ENCODE measurements at places on chromosomes 12 and 14.

- DNase-seq: no peak
Observed at GRCh38 chr14:58887931-58888330, 250.2 kb downstream of the DACT1 start.

GRCh38 chr12:57165741-57166140, 18.3 kb upstream of the LRP1-AS start:
- DNase-seq: no peak

GRCh38 chr14:50333014-50333509, 20.9 kb downstream of the DMAC2L start:
- no peak for DNase-seq

DNA sequence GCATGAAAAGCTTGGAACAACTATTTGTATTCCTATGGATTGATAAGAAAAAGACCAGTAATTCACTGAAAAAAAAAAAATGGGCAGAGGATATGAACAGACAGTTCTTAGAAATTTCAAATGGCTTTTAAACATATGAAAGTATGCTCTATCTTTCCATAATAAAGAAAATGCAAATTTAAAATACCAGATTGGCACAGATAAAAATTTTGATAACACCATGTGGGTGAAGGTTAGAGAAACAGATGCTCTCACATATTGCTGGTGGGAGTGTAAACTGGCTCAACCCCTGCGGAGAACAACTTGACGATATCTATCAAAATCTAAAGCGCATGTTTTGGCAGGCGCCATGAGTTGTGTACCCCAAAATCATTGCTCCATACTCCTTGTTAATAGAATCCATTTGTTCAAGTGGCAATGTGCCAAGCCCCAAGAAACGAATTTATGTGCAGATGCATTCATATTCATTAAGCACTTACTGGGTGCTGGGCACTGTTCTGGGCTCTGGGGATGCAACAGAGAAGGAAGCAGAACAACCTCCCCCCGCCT, 29.5 kb upstream of the TMPO start:
- DNase-seq: no peak

DNA sequence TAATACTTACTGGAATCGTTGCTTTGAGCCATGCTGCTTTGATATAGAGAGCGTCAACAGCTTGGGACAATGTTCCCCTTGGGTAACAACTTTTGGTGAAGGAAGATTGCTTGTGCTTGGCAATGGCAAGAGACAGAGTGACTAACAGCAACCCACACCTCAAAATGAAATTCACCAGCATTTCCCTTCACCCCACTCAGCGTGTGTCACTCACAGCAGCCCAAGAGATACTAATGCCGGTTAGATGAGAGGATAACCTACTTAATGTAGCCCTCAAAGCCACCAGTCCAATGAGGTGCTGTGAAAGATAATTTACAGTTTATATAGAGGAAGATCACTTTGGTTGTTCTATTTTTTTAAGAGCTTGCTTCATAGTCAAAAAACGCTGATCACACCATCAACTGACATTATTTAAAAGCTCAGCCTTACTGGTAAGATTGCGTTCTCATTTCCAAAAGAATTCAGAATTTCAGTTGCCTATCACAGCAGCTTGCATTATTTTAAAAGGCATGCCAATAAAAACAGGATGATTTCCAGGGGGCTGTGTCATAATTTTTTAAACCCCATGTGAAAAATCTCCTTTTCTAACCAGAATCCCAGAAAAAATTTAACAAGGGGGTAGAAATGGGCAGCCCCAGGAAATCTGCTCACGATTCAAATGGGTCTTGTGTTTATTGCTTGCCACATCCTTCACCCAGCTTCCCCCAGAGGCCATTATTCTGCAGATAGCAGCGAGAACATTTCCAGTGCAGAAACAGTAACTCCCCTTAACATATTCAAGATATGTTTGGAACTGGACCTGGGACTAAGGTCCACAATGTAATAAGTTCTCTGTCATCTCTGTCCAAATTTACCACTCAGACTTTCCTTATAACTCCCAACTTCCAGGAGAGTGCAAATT, at the start of gene IL26:
Gene IL26 (minus strand): TSS at position 235 of the 901 bp plus-strand sequence. CDS start 54 bp downstream, at position 181.
- peak; percentile 5 for DNase-seq

GRCh38 chr12:20370866-20371519, 2.7 kb downstream of the PDE3A start:
- no peak for DNase-seq

GRCh38 chr14:58749066-58749669, 111.4 kb downstream of the DACT1 start:
- DNase-seq: no peak

- DNase-seq: no peak
Observed at GRCh38 chr12:106139422-106140171, 843 bp upstream of the NUAK1 start.

DNA sequence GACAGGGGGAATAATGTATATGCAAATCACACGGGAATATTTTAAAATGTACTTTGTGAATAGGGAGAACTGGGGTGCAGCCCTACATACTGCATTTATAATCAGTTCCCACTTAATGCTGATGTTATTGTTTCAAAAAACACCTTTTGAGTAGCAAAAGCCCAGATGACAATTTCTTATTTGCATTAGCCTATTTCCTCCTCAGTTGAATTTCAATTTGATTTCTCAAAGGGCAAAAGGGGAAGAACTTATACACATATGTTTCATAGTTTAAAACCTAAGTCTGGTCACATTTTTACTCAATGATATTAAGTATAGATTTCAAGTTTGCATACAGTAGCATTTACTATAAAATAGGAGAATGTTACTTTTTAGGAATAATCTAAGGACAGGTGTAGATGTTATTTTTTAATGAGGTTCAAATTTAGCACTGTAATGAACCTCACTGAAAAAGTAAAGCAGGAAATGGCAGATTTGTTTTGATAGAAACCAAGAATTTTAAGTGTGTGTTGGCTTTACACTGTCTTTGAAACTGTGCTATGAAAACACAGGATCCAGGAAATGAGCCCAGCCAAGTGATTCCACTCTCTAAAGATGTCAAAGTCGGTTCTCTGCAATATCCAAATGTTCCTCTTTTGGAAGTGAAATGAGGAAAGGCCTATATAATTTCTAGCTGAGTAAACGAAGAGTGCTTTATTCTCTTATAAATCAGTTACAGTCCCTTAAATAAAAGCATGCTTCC, 367.4 kb downstream of the BTG1 start:
- DNase-seq: no peak

GRCh38 chr14:65211341-65211987, 109.1 kb upstream of the MAX start:
- no peak for DNase-seq

GRCh38 chr12:26513363-26514043, 318.1 kb downstream of the SSPN start:
- no peak for DNase-seq

GRCh38 chr12:116263844-116264243, 13.6 kb downstream of the MED13L start:
- no peak for DNase-seq

DNA sequence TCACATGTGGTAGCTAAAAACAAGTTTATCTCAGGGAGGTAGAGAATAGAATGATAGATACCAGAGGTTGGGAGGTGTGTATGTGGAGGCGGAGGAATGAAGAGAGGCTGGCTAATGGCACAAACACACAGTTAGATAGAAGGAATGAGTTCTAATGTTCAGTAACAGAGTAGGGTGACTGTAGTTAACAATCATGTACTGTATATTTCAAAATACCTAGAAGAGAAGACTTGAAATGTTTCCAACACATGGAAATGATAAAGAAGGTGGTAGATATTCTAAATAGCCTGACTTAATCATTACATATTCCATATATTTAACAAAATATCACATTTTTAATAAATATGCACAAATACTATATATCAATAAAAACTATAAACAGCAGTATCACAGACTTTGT, 8.9 kb upstream of the IFNG-AS1 start:
- no peak for DNase-seq

- DNase-seq: no peak
Observed at GRCh38 chr14:29102266-29102665, 335.7 kb downstream of the FOXG1 start.

DNA sequence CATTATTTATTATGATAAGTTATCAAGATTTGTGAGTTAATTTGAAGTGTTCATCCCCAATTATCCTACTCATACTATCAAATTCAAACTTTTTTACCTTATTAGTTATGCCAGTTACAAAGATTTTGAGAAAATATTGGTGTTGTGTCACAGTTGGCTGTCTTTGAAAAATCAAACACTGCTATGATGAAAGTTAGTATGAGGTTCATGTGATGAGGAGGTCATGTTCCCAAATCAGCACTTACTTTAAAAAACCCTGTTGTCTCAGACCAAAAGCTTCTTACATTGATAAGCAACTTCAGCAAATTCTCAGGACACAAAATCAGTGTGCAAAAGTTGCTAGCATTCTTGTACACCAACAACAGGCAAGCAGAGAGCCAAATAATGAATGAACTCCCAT, 68.1 kb downstream of the TTC6 start:
- DNase-seq: no peak

- DNase-seq: no peak
Observed at GRCh38 chr12:97386133-97386581, 76.4 kb upstream of the RMST start.

GRCh38 chr12:78146365-78146772, 315.7 kb downstream of the NAV3 start:
- DNase-seq: no peak

DNA sequence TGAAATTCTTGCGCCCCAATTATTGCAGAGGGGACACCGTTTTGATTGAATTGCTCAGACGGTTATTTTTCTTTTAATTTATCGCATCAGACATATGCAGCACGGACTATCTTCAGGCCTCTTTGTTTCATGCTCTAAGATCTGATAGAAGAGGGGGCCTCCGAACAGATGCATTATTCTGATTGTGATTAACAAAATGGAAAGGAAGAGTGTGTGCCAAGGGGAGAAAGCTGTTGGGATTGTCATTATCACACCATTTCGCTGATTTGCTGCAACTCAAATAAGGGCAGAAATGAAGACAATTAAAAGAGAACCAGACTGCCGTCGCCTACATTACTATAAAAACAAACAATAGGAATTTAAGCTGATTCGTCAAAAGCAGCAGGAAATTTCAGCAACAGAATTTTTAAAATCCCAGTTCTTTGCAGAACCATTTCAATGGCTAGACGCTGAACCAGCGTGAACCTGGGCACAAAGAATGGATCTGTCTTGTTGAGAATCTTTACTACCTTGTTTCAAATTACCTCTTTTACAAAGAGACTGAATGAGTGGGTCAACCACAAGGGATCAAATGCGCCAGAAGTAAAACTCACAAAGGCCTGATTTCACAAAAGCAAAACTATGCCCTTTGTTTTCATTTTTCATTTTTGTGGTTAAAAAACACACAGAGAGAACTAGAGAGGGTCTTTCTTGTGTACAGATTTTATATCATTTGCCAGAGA, 30.6 kb downstream of the TMEM132D start:
- DNase-seq: no peak

DNA sequence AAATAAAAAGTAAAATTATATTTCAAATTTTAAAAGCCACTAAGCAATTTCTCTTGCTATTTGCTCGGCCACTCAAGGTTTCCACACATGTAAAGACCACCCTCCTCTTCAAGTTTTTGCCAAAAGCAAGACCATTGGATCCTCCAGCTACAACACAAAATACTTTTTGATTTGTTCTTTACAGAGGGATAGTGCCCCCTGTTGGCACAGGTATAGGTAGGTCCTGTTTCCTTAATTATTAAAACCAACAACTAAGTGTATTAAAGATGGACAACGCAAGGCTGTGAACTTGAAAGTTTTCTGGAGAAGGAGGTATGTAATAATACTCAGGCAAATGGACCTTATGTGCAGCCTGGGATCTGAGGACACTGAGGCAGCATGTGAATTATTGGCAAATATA, 23.8 kb downstream of the ATP6V1D start:
- DNase-seq: no peak

DNA sequence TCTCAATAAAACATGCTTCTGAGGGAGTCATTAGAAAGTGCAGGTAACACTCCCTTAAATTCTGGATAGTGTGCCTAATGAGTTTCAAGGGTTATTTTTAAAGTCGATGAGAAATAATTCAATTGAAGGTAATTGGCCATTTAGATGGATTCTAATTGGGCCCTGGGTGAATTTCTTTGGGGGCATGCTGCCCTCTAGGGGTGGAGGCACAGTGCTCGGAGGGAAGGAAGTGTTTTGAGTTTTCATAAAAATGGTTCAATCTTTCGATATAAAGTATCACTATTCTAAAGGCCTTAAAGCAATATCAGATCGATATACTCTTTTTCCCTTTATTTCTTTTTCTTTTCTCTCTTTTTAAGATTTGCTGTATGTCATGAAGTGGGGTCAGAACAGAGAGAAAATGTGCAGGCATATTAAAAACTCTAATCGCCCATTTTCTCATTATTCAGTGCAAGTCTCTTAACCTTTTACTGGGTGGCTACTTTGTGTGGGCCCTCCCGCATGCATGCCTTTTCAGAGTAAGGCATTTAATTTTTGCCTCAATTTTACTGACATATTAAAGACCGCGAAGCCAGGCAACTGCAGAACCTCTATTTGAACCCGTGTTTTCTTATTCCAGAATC, 25.5 kb downstream of the NKX2-8 start:
- no peak for DNase-seq

GRCh38 chr12:42125388-42125767, 19.3 kb downstream of the GXYLT1 start:
- no peak for DNase-seq

DNA sequence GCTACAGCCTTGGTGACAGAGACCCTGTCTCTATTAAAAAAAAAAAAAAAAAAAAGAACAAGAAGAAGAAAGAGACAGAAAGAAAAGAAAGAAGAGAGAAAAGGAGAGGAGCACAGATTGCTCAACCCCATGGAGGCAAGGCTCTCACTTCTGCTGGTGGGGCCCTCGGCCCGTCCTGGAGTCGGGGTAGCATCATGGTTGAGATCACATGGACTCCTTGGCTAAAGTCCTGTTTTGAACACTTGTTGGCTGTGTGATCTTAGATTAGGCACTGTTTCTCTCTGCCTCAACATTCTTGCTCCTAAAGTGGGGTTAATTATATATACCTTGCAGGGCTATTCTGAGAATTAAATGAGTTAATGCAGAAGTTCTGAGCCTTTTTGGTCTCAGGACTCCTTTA, 207.7 kb downstream of the CACNA1C start:
- DNase-seq: no peak

DNA sequence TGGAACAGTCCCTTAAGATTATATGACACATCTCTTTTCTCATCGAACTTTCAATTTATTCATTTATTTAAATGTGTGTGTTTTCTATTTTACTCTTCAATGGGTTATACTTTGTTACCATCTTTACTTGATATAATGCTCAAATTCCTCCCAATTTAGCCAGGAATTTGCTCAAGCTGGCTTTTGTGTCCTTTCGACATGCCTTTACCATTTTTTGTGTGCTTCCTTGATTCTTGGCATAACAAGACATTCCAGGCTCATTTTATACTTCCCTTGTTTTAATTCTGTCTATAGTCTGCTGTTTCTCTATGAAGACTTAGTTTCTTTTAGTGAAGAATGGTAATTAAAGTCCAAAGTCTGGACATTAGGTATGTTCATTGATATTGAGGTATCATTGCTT, 315.8 kb downstream of the AEBP2 start:
- no peak for DNase-seq

Data from activated T-helper 9 cell treated with anti-CD3 and anti-CD28 coated beads, Interleukin-2, amount 50 U/mL, for 16 hours (primary cell).